ENCODE measurements at places on chromosomes 16 and 17.

GRCh38 chr17:37568350-37569053 lies 40.7 kb downstream of the SYNRG start:
- no peak for DNase-seq

DNA sequence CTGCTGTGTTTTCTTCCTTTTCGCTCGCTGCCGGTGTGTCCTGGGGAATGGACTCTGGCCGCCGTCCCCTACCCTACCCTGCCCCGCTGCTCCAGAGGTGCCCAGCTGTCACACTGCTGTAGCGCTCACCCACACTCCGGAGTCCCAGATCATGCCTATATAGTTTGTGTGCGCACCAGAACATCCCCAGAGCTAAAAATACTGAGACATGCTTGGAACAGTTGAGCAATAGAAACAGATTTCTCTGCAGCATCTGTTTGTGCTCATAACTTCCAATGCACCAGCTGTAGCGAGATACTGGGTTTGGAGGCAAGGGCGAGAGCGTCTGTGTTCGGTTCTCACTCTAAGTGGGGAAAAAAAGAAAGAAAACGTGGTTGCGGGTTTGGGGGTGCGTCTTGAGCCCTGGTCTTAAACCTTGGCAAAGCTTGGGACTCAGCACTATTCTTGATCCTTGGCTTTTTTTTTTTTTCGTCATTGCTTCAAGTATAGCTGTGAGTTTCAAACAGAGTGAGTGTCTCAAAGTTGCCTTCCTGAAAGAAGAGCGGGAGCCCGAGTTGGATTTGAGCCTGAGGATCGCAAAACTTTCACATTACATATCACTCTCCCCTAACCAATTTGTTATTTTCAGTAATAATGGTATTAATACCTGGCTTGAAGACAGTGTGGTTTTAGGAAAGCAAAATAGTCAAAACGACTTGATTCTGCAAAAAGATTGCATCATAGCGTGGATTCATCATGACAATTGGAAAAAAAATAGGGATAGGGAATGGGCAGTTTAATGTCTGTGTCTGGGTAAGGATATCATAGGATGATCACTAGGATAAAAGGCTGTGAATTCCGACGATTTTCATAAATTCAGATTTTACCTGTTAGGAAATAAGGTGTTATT lies 621 bp downstream of the KCNJ2 start:
- no peak for DNase-seq

DNA sequence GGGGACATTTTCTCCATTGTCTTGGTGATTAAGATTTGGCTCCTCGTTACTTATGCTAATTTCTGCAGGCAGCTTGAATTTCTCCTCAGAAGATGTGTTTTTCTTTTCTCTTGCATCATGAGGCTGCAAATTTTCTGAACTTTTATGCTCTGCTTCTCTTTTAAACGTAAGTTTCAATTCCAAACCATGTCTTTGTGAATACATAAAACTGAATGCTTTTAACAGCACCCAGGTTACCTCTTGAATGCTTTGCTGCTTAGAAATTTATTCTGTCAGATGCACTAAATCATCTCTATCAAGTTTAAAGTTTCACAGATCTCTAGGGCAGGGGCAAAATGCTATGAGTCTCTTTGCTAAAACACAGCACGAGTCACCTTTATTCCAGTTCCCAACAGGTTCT lies 19.4 kb downstream of the ARHGAP44 start:
- no peak for DNase-seq

- no peak for DNase-seq
Observed at GRCh38 chr17:4072487-4073157, 70.2 kb downstream of the ZZEF1 start.

DNA sequence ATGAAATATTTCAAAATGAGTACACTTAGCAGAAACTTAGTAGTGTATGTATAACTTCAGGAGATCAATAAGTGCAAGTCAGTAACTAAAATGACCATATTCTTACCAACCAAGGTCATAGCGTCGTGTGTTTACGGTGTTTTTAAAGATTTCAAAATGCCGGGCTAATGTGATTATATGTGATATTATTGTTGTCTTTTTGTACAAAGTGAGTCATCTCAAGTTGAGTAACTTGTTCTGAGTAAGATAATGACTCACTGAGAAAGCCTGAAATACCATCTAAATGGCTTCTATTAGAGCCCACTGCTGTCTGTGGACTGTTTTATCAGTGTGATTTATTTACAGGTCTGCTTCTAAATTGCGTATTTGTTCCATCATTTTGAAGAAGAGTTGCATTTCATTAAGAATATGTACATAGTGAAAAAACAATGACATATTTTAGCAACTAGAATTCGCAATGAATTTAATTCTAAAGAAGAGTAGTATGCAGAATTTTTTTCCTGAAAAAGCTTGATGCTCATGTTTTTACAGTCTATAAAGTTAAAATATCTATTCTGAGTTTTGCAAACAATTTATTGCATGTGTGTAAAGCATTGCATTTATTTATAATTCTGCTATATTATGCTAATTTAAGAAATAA lies 12.7 kb downstream of the KRT12 start:
- DNase-seq, result no peak

DNA sequence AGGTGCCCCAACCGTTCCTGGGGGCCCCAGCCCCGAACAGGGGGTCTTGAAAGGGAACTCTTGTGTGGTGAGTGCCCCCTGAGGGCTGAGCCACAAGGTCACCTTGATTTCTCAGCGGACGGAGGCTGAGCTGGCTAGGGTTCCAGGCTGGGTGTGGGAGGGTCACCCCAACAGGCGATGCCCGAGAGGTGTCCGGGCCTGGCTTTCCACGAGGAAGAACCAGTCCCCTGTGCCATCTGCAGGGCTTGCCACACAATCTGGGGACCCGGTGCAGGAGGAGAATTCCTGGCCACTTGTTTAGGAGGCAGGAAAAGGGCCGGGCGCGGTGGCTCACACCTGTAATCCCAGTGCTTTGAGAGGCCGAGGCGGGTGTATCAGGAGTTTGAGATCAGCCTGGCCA lies 16.8 kb upstream of the SLC38A10 start:
- DNase-seq, result no peak

DNA sequence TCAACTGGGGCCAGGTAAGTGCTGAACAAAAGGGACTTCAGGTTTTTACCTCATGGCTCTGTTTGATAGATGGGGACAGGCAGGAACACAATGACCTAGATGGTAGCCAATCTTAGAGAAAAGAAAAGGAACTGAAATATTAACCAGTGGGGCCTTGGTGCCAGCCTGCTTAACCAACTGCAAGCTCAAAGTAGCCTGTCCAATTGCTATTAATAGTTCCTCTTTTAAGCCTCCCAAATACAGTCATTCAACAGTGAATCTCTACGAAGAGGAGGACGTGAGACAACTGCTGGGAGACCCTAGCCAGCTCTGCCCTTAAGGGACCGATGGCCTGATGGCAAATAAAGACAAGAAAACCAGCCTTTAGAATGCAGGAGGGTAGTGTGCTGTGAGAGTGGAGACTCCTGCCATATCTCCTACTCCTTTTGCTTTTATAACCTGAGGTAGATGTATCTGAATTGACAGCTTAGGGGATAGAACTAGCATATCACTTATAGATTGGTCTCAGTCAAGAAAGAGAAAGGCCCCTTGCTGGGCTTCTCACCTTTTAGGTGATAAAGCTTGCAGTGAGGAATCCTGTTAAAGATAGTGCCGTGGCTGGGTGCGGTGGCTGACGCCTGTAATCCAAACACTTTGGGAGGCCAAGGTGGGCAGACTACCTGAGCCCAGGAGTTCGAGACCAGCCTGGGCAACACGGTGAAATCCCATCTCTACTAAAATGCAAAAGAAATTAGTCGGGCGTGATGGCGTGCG lies 28.3 kb downstream of the ARSG start:
- no peak for DNase-seq
